ENCODE measurements at places on chromosomes 2 and 18.

DNA sequence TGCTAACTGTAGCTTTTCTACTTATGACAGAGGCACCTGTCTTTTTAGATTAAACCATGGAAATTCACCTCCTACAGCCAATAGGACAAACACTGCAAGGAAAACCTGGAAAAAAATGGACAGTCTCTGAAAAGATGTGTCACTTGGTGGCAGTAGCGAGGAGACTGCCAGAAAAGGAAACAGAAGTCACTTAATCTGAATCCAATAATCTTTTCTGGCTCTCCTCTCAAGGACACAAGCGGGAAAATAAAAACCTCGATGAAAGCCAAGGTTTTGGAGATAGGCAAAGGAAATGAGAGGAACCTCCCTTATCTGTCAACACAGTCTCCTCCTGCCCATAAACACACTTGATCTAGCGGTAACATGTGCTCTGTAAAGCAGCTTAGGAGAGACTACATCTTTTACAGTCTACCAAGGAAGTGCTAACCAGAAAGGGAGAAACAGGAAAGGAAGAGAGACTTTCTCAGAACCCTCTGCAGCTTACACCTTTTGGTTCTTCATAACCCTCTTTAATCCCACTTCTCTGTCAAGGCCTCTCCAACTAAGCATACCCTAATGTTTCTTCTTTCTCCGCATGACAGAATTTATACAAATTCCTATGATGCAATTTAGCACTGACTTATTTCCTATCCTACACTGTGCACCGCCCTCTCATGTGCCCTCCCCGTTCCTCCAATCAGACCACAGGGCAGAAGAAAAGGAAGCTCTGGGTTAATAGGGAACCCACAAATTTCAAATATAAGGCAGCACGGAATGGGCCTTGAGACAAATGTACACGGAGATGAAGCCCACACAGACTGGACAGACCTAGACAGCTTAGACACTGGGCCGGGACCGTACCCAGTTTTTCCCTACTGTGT is 52.8 kb downstream of the CLASP1 start:
- peak; percentile 82 for DNase-seq

DNA sequence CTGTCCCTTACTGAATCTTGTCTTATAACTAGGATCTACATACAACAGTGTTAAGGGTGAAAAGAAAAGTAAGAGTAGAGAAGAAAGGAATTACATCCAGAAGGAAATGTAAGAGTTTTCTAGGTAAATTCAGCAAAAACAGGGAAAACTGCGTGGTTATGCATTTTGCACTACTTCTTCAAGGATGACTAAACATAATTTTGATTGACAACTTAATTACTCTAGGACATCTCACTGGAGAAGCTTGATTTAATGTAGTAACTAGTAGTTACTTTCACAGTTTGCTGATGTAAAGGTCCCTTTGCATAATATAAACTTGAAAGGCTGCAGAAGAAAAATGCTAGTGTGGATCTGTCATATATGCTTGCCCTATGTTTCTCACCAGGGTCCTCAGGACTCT is 213.4 kb upstream of the CYP26B1 start:
- no peak for DNase-seq

DNA sequence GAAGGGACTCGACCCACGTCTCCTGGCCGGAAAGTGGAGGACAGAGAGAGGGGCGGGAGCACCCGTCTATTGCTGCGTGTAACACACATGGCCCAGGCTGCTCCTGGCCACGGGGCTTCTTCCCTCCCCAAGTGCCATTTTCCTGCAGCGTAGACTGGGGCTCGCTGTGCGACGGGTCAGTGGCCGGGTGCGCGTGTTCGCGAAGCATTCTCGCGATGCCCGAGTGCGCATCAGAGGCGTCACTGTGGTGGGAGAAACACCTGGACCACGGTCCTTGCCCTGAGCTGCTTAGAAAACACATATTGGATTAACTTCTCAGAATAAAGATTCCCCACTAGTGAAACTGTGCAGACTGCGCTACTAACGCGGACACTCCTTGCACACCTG is 200.8 kb downstream of the EIPR1 start:
- DNase-seq, result no peak

DNA sequence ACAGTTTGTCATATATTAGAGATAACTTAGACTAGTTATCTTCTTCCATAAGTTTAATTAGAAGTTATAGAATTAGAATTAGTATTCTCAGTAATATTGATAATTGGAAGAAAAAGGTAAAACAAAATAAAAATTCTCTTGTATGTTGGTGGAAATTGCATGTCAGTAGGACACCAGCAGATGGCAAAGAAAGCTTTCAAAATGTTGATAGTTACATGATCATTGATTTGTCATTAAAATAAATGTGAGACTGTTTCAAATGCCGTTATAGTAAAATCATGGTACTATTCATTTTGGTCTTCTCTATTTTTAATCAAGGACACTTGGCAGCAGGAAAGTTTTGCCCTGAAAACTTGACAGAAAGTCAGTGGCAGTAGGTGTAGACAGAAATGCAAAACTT is 270.2 kb downstream of the TGIF1 start:
- no peak for DNase-seq

DNA sequence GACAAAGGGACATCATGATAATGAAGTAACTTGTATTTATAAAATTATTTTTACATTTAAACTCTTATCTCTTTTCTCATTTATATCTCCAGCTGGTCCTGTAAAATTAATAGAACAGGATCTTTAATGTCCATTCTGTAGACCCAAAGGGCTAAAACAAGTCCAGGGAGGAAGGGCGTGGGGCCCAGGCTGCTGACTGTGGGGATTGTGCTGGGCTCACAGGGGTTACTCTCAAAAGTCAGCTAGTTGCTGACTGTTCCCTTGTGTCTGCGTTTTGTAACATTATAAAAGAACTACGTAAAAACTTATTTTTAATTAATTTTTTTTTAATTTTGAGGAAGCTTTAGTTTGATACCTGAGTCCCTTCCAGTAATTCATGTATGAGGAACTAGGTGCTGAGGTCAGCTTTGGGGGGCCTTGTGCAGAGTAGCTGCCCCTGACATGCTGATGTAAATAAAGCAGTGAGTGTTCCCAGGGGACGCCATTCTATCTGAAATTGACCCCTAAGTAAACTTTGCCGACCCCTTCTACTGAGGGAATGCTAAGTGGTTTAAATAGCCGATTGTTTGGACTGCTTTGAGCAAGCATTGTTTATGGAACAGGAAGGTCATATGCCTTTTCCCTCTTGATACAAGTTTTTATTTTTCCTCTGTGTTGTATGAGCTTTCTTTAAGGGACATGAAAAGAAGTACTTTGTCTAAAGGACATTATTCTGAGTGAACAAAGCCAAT is 56.4 kb downstream of the MERTK start:
- DNase-seq, result no peak

- DNase-seq, result no peak
These were observed 735.9 kb downstream of the ERBB4 start for GRCh38 chr2:211802666-211803065.

GRCh38 chr18:36733150-36733549 is 95.7 kb downstream of the TPGS2 start:
- no peak for DNase-seq

- DNase-seq, result no peak
These were observed 325.5 kb upstream of the HS6ST1 start for GRCh38 chr2:128644156-128644555.

- no peak for DNase-seq
These were observed 12.6 kb downstream of the DHX57 start for GRCh38 chr2:38863061-38863695.

- no peak for DNase-seq
These were observed 108.7 kb upstream of the FSHR start for GRCh38 chr2:49262801-49263560.
